ENCODE measurements at places on chromosomes 11 and 22. TPM values are rescaled to one million over a fixed set of nuclear protein-coding genes. Genes with fewer than 3 reads are reported as not detected.

DNA sequence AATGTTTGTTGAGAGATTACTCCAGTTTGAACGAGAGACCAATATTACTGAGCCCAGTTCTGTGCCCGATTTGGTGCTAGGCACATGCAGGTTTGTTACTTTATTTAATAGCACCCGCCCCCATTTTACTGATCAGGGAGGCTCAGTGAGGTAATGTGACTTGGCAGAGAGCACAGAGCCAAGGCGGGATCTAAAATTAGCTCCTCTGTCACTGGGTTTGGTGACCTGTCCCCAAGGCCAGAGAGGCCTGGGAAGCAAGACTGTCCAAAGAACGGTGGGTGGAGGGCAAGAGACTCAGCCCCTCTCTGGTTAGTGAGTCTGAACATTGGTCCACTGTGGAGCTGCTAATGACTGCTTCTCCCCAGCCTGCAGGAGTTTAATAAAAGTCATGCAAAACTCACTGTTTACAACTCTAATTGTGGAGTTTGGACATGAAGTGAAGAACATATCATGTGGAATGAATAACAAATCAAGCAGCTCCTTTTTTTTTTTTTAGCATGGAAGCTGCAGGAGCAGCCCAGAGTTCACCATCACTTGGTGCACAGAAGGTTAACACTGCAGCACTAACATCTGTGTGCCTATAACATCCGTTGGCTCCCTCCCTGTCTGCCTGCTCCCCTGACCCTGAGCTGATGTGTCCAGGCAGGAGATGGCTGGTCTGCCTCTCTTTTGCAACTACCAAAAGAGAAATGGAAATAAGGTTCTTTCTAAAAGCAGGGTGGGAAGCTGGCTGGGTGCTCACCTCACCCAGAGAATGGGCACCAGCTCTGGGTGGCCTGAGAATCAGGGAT, 39.0 kb downstream of the CSNK2A3 start:
- no peaks in the 10 kb centered on the region for H3K36me3 ChIP-seq
- H3K4me1 ChIP-seq = peaks cover 17% of the 10 kb centered on the region
- H3K4me3 ChIP-seq = no peak overlapping the region
- H3K27ac ChIP-seq = peak overlapping the region; percentile 34

DNA sequence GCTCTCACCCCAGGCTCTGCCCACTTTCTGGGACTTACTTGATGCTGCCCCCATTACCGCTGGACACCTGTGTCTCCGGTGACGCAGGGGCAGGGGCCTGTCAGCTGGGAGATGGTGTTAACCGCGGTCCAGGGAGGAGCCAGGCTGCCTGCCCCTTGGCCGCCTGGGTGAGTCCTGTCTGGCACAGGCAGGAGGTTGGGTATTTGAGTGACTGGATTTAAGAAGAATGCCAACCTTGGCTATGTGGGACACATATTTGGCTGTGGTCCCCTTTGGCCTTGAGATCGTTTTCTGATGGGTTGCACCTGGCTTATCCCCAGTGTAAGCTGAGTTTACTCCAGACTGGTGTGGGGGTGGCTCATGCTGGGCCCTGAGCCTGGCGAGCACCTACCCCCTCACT, 2.5 kb downstream of the MUC6 start:
- no peaks in the 10 kb centered on the region for H3K27me3 ChIP-seq
- DNase-seq = no peak
- no peaks in the 10 kb centered on the region for H3K36me3 ChIP-seq

- H3K27ac ChIP-seq = no peak overlapping the region
- peaks cover 8% of the 10 kb centered on the region for H3K4me1 ChIP-seq
- no peak overlapping the region for H3K4me3 ChIP-seq
- DNase-seq = no peak
- no peaks in the 10 kb centered on the region for H3K36me3 ChIP-seq
Measured at GRCh38 chr11:87059596-87060390, 22.1 kb downstream of the TMEM135 start.

- no peaks in the 10 kb centered on the region for H3K4me1 ChIP-seq
- no peak overlapping the region for H3K4me3 ChIP-seq
- DNase-seq = peak; percentile 65
- H3K27me3 ChIP-seq = no peaks in the 10 kb centered on the region
- no peaks in the 10 kb centered on the region for H3K36me3 ChIP-seq
Measured at GRCh38 chr11:120929664-120930154, 94.2 kb upstream of the TBCEL start.

Gene ABCG4
- not detected for total RNA-seq

GRCh38 chr22:32341122-32341740, 16.4 kb upstream of the RFPL3 start:
- DNase-seq = no peak
- no peaks in the 10 kb centered on the region for H3K27me3 ChIP-seq
- H3K4me1 ChIP-seq = no peaks in the 10 kb centered on the region
- no peak overlapping the region for H3K4me3 ChIP-seq
- no peak overlapping the region for H3K27ac ChIP-seq
- no peaks in the 10 kb centered on the region for H3K36me3 ChIP-seq

Gene API5
- 83.7 TPM for total RNA-seq

DNA sequence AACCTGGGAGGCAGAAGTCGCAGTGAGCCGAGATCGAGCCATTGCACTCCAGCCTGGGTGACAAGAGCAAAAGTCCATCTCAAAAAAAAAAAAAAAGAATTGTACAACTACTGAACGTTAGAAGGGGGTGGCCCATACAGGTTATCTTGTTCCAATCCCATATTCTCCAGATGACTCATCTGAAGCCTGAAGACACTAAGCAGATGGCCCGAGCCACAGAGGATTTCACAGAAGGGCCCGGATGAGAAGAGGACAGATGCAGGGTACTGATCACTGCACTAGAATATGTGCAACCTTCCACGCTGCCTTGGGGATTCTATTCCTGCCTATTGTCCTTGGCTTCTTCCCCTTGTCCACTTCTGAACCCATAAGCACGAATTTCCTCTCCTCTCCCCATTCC, 70.9 kb upstream of the UBASH3B start:
- DNase-seq = no peak
- no peak overlapping the region for H3K27ac ChIP-seq
- no peaks in the 10 kb centered on the region for H3K36me3 ChIP-seq
- H3K4me3 ChIP-seq = no peak overlapping the region
- H3K27me3 ChIP-seq = no peaks in the 10 kb centered on the region

DNA sequence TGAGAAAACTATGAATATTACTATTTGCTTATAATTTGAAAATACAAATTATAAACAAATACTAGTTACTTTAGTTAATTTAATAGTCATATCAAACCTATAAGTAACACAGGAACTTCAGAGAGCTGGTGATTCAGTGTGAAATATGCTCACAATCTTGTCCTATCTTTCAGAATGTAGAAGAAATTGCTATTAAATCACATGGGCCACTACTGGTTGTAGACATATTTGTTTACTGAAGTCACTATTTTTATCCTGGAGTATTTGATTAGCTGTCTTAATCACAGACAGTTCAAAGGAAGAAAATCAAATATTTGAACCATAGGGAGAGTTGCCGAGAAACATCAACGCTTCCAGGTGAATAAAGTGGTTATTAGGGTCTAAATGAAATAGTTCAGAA, 187.6 kb upstream of the ANO3 start:
- H3K36me3 ChIP-seq = no peaks in the 10 kb centered on the region
- no peak for DNase-seq
- no peak overlapping the region for H3K4me3 ChIP-seq
- no peaks in the 10 kb centered on the region for H3K27me3 ChIP-seq

DNA sequence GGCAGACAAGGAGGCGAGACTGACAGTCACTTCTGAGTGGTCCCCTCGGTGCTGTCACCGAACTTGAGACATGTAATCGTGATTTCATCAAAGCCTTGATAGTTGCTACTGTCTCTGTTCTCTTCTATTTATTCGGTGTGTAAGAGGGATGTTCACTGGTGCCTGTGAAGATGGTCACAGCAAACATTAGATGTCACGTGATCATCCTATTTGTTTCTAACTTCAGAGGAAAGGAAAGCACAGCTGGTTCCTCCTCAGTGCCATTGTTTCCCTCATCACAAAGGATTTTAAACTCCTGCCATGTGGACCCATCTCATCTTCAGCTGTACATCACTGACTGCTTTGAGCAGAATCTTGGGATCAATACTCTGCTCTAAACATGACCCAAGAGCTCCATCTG, 73.1 kb upstream of the CLMP start:
- H3K36me3 ChIP-seq = no peaks in the 10 kb centered on the region
- DNase-seq = no peak
- no peaks in the 10 kb centered on the region for H3K4me1 ChIP-seq
- H3K4me3 ChIP-seq = no peak overlapping the region
- H3K27ac ChIP-seq = no peak overlapping the region

Gene PRRG4
- total RNA-seq = 3.5 TPM

Gene MUC2
- 0.31 TPM for total RNA-seq

DNA sequence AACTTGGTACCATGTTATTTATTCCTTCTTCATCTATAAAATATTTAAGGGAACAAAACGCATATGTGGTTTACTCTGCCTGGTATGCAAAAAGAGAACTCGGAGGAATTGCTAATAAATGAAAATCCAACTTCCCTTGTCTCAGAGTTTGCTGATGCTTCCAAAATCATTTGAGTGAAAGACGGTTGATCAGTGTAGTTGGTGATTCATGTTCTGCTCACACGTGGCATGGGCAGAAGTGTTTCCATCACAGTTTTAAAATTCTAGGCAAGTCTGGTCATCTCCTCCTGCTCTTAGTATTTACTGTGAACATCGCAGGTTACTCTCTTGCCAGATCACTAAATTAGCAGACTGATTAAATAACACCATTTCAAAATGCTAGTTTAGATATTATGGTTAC, 11.9 kb upstream of the PARVB start:
- no peaks in the 10 kb centered on the region for H3K4me1 ChIP-seq
- DNase-seq = no peak
- H3K4me3 ChIP-seq = no peak overlapping the region
- H3K36me3 ChIP-seq = no peaks in the 10 kb centered on the region

DNA sequence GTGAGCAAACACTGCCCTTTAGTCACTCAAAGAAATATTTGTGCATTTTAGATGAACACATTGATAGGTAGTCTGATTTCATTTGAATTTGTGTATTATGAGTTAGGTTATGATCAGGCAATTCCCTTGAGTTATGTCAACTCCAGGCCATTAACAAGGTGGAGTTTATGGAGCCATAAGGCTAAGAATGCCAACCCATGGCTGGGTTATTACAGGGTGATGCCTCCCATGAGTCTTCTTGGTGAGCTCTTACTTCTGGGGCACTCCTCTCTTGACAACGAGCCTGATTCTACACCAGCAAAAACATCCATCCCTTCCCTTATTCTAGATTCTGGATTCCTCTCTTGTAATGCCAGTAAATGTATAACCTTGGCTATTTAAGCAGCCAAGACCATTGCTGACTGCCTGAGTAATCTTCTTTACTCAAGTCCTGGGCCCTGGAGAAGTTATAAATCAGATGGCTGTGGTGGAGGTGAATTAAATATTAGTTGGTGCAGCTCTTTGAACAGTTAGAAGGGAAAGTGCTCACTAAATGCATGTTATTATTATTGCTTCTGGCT, 645.7 kb upstream of the TENM4 start:
- H3K27me3 ChIP-seq = no peaks in the 10 kb centered on the region
- DNase-seq = no peak
- H3K4me3 ChIP-seq = no peak overlapping the region
- H3K4me1 ChIP-seq = no peaks in the 10 kb centered on the region
- no peak overlapping the region for H3K27ac ChIP-seq

Gene KRTAP5-4
- not detected for total RNA-seq

DNA sequence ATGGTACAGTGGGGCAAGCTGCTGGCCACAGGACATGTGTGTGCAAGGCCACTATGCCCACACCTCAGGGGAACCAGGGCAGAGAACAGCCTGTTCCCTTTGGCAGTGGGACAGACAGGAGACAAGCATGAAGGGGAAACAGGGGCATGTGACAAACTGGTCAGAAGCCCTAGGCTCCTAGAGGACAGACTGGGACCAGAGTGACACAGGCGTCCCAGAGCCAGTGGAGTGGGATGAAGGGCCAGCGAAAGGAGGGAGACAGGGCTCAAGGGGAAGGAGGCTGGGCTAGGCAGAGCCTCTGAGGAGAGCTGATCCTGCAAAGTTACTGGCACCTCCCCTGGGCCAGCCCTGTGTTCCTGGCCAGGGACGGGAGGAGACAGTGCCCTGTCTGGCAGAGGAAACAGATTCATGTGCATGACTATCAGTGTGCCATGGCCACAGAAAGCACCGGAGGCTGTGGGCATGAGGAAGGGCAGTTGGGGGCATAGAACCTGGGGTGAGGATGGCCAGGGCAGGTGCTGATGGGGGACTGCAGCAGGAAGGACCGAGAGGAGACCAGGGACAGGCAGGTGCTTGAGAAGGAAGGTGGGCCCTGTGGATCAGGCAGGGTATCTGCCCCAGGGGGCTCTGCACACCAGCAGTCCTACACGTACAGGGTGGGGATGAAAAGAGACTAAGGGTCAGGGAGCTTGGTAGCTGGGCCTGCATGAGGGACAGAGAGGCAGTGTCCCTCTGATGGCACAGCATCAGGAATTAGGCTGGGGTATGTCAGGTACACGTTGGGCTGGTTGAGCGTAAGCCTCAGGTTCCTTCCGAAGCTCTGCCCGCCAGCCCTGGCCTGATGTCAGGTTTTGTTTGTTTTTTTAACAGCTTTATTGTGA, 9.8 kb downstream of the DERL3 start:
- peaks cover 26% of the 10 kb centered on the region for H3K4me1 ChIP-seq
- H3K4me3 ChIP-seq = no peak overlapping the region
- no peak overlapping the region for H3K27ac ChIP-seq
- H3K27me3 ChIP-seq = no peaks in the 10 kb centered on the region
- peaks cover 61% of the 10 kb centered on the region for H3K36me3 ChIP-seq

Gene DENND5A
- total RNA-seq = 75.4 TPM

DNA sequence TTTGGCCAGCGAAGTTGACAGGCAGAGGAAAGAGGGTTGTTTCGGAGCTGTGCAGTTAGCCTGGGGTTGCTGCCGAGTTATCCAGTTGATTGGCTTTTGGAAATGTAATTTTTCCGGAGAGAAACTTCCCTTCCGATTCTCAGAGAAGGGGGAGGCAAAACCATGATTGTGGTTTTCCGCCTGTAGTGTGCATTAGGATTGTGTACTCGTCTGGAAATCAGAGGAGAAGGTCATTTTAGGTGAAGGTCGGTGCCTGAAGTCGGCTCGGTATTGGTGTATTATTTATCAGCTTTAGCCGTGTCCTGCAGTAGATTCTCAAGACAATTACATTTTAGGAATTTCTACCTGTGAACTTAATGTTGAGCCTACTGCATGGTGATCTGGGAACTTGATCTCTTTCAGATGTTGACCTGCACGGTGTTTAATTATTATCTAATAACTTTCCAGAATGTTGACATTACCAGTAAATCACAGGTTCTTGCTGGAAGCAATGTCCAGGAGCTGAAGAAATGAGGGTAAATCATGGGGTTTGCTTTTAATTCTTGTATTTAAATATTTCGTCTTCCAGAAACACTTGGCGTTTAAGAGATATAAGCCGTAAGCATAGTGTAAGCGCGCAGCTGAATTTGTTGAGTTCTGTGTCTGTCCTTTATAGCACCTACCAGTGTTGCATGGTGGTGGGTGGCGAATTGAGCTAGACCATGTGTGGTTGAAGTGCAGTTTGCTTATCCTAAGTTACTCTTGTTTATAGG, 1.3 kb downstream of the ARHGEF12 start:
- H3K27ac ChIP-seq = peak overlapping the region; percentile 97
- no peaks in the 10 kb centered on the region for H3K27me3 ChIP-seq
- DNase-seq = peak; percentile 49

- H3K4me3 ChIP-seq = no peak overlapping the region
- no peaks in the 10 kb centered on the region for H3K36me3 ChIP-seq
- no peaks in the 10 kb centered on the region for H3K4me1 ChIP-seq
- H3K27ac ChIP-seq = no peak overlapping the region
- no peaks in the 10 kb centered on the region for H3K27me3 ChIP-seq
- DNase-seq = no peak
Measured at GRCh38 chr11:1102221-1102971, 27.7 kb downstream of the MUC2 start.

Gene TSPAN18
- total RNA-seq = 62.8 TPM

Gene OSBP2
- total RNA-seq = 35.6 TPM
